ENCODE measurements at places on chromosomes 13 and 19. TPM values are rescaled to one million over a fixed set of nuclear protein-coding genes. Genes with fewer than 3 reads are reported as not detected.

- DNase-seq, result no peak
Observed at GRCh38 chr19:54268936-54269335, 11.9 kb upstream of the LILRB5 start.

DNA sequence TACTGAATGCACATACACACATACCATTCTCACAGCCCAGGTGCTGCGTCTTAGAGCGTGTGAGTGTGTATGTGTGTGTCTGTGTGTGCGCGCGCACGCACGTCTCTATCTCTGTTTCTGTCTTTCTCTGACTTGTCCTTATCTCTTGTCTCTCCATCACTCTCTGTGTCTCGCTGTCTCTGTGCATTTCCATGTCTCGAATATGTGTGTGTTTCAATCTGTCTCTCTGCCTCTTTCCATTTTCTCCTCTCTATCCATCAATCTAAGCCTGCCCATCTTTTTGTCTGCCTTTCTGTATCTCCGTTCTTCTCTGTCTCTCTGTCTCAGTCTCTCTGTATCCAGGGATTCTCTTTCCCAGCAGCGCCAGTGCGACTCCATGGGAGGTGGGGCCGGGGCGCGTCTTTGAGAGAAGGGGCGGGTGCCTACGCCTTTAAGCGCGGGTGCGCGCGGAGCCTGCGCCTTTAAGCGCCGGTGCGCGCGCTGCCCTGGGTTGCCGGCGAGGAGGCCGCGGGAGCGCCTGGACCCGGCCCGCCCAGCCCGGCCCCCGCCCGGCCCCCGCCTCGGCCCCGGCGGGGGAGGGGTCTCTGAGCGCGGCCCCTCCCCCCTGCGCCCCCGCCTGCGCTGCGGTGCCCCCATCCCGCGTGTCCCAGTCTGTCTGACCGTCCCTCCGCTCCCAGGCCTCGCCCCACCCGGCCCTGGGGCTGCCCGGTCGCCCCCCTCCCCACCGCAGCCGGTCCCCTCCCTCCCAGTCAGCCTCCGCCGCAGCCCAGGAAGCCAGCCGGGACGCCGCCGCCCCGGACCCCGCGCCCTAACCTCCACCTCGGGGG lies at the start of gene LRFN3:
LRFN3 (plus strand) TSS at position 464 of the 827 bp plus-strand sequence. CDS start 3,052 bp downstream, outside the sequence.
- peak; percentile 77 for DNase-seq

DNA sequence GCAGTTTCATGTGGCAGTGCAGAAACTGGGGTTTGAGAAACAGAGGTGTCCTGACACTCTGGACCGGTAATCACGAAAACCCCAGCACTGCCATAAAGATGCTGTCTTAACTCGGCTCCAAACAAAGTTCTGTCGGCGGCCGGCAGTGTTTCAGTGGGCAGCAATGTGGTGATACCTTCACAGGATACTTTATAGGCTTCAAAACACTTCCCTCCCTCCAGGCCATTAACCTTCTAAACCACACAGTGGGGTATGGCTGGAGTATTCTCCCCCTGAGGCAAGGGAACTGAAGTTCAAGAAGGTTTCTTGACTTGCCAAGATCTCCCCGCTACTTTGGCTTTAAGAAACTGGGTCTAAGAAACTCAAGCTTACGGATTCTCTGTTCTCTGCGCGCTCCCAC lies 1.1 kb downstream of the RUBCNL start:
- no peak for DNase-seq

- peak; percentile 73 for DNase-seq
Observed at GRCh38 chr19:10602330-10603083, 15.4 kb upstream of the AP1M2 start.

DNA sequence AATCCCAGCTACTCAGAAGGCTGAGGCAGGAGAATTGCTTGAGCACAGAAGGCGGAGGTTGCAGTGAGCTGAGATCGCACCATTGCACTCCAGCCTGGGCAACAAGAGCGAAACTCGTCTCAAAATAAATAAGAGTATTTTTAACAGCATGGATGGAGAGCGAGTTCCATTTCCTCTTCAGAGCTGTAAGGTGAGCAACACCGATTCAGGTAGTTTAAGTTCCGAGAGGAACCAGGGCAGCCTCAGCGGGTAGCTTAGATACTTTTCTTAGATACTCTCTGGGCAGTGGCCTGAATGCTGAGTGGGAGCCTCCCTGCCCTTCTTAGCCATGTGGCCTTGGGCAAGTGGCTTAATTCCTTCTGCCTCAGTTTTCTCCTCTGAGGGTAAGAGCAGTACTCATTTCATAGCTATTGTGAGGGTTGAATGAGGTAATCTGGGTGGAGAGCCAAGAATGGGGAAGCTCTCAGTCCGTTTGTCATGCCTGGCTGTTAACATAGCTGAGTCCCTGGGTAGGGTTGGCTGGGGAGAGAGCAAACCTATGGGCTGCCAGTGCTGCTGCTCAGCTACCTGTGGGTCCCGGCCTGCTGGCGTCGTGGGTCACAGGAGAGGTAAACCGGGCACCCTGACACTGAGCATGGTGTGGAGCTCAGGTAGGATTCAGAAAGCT lies 4.1 kb downstream of the ATP11A start:
- DNase-seq, result peak; percentile 64

- DNase-seq, result no peak
Observed at GRCh38 chr19:51417810-51418157, 342 bp upstream of the SIGLEC10 start.

DNA sequence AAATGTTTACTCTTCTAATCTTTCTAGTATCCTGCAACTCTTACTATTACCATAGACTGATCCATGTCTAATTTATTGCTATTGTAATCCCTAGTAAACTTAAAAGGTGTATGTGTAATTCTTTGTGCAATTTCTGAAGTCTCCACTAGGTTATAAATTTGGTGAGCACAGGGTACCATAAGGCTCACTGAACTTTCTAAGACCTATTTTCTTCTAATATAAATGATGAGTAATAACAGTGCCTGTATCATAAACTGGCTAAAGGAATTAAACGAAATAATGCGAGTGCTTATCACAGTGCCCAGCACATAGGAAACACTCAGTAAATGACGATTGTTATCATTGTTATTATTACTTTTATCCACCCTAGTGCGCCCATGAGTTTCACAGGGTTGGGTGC lies 119.1 kb downstream of the KLF12 start:
- DNase-seq, result no peak

GRCh38 chr19:41872775-41873647 lies 4.1 kb upstream of the CD79A start:
- DNase-seq, result peak; percentile 66

- no peak for DNase-seq
Observed at GRCh38 chr13:72469906-72470305, 257.5 kb downstream of the MZT1 start.

DNA sequence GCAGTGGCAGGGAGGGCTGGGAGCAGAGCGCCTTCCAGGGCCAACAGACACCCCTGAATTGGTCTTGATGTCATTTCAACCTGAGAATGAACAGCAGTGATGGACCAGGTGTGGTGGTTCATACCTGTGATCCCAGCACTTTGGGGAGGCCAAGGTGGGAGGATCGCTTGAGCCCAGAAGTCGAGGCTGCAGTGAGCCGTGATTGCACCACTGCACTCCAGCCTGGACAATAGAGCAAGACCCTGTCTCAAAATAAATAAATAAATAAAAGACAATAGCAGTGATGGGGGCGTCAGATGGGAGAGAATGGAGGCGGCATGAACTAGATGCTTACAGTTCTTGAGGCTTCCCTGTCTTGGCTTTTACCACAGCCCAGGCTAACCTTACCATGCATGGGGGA lies 46.1 kb upstream of the ONECUT3 start:
- no peak for DNase-seq

- DNase-seq, result no peak
Observed at GRCh38 chr13:98942485-98942884, 35.4 kb downstream of the DOCK9 start.

DNA sequence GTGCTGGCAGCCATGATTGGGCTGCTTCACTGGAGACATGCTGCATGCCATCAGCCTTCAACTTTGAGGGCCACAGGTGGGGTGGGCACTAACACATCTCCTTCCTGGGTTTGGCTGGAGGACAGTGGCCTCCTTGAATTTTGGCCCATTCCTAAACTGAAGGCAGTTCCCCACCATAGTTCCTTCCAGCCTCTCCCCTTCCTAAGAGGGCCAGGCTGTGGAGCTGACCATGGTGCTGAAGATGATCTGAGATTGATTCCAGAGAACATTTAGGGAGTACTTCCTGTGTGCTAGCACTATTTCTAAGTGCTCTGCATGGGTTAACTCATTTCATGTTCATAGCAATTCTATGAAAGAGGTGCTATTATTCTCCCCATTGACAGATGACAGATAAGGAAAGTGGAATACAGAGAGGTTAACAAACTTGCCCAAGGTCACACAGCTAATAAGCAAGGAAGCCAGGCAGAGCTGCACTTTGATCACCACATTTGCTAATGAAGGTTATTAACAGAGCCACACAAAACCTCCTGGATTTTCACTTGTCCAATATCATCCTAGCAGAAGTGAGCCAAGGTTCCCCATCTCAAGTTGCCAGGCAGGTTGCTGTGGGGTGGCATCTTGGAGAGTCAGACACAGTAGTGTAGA lies 175.3 kb downstream of the ZIC5 start:
- peak; percentile 18 for DNase-seq

DNA sequence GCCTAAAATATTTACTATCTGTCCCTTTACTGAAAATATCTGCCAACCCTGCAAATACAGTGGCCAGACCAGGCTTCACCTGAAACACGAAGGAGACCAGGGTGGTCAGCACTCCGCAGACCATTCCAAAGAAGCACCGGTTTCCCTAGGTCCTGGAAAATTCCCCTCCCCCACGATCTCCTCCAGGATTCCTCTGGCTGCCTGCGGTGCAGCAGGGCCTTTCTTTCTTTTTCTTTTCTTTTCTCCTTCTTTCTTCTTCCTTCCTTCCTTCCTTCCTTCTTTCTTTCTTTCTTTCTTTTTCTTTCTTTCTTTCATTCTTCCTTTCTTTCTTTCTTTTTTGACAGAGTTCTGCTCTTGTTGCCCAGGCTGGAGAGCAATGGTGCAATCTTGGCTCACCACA lies 152.7 kb downstream of the USP12 start:
- DNase-seq, result no peak

GRCh38 chr19:50325310-50326100 lies 3.7 kb downstream of the KCNC3 start:
- peak; percentile 54 for DNase-seq

DNA sequence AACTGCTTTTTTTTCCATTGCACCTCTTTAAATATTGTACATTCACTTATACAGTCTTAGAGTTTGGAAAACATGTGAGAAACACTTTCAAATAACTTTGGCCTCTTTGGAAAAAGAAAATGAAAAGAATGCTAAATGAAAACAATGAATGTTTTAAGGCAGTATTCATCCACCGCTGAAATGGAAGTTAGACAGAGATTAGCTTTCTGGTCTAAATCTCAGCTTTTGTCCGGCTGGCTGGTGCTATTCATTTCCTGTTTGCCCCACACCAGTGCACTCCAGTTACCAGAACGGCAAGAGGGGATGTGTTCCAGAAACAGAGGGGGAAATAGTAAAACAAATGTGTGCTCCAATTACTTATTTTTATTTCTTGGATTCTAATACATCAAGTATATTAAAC lies 1201.3 kb downstream of the EFNB2 start:
- peak; percentile 22 for DNase-seq

DNA sequence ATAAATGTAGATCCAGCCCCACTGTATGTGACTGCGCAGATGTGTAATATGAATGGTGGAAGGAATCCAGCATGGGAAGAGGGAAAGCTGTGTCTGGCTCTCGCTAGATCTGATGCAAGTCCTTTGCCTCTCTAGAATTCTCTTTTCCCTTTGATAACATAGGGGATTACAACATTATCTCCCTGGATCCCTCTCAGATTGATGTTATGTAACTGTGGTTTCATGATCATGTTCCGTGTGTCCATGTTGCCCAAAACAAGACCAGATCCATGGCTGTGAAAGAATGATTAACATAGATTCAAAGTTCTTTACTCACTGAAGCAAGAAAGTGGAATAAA lies 184.0 kb upstream of the UBL3 start:
- no peak for DNase-seq

DNA sequence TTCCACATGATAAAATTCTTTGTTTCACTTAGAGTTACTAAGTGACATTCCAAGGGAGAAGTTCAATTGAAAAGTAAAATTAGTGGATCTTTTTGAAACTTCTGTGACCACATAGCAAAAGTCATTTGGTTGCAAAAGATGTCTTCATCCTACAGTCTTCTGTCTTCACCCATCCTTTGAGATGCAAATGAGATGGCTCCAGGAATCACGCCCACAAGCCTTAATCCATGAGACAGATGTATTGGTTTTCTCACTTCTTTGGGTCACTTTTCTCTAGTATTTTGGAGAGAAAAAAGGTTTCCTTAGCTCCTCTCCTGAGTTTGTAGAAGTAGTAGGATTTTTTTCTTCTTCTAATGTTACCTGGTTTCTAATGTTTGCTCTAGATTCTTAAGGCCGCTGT lies 259.5 kb upstream of the SLC10A2 start:
- no peak for DNase-seq

DNA sequence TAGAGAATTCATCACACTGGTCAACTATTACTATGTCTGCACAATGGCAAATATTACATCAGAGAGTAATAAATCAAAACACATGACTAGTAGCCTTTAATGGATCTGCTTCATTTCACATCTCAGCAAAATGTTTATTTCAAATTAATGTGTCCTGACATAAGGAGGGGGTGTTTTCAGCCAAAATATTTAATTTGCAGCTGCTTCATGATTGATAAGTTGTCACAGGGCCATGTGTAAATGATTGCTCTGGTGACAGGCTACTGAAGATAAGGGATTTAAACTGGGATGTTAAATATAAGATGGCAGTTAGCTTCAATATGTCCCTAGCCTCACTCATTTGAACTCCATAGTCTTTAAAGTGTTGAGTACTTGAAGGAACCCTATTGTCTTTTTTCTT lies 303.3 kb downstream of the OXGR1 start:
- no peak for DNase-seq

- no peak for DNase-seq
Observed at GRCh38 chr13:113860665-113861432, 3.0 kb downstream of the GAS6 start.

DNA sequence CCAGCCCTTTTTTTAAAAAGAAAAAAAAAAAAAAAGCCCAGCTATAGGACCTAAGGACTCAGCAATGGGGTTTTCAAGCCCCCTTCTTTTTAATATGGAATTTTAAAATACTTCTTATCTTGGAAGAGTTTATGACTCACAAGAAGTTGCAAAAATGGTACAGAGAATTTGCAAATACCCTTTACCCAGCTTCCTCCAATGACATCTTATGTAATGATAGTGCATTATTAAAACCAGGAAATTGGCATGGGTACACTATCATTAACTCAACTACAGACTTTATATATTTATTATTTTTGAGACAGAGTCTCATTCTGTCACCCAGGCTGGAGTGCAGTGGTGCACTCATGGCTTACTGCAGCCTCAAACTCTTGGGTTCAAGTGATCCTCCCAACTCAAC lies 16.1 kb downstream of the TMEM38A start:
- no peak for DNase-seq

Gene STOML3
- not detected for total RNA-seq

Gene TEX29
- total RNA-seq, result not detected

Gene ATP8A2
- total RNA-seq, result not detected

Gene FGF22
- total RNA-seq, result not detected

Gene GNA15
- not detected for total RNA-seq

Gene GPR12
- not detected for total RNA-seq

Data from MG63 (cell line).